Glutamatergic neuron (in vitro differentiated cells): ENCODE measurements at places on chromosomes 7 and 10.

GRCh38 chr10:130003166-130003565, 39.1 kb upstream of the EBF3 start:
- no peak for DNase-seq

GRCh38 chr7:157475095-157475494, 138.3 kb downstream of the DNAJB6 start:
- no peak for DNase-seq

DNA sequence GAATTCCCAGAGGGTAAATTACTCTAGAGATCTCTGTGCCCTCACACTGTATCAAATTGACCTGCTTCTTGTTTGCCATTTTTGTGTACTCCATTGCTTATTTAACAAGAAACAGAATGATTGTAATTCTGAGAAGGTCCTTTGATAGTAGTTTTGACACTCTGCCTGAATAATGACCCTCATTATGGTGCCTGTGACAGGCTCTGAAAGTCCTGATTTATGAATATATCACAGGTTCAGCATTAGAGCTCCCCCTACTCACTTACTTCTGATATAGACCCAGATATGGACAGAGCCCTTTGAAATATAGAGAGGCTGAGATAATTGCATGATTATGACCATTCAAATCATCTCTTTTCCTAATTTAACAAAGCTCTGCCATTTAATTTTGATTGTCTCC, 465.2 kb downstream of the MDFIC start:
- DNase-seq, result no peak

GRCh38 chr10:63480237-63480636, 14.5 kb upstream of the JMJD1C start:
- no peak for DNase-seq

DNA sequence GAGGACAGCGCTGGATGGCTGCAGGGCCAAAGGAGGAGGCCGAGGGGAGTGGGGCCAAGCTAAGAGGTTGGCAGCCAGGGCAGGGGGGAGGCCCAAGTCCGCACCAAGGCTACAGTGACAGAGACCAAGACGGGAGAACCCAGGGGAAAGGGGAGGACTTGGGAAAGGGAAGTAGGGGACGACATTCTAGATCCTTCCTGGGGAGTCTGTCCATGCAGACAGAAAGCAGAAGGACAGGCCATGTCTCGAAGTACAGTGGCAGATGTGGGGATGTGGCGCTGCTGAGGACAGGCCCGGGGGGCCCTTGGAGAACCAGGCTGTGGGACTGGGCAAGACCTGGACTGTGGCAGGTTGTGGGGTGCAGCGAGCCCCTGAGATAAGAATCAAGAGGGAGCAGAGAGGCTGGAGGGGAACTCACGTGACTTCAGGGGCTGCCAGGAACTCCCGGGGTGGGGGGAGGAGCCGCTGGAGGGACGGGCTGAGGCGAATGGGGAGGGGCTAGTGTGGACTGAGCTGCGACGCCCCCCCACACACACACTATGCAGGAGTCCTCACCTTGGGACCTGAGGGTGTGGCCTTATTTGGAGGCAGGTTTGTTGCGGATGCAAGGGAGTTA, 68.5 kb upstream of the TNRC18 start:
- DNase-seq, result peak; percentile 53

- DNase-seq, result no peak
Measured at GRCh38 chr10:91137822-91138221, 82.6 kb upstream of the PCGF5 start.

DNA sequence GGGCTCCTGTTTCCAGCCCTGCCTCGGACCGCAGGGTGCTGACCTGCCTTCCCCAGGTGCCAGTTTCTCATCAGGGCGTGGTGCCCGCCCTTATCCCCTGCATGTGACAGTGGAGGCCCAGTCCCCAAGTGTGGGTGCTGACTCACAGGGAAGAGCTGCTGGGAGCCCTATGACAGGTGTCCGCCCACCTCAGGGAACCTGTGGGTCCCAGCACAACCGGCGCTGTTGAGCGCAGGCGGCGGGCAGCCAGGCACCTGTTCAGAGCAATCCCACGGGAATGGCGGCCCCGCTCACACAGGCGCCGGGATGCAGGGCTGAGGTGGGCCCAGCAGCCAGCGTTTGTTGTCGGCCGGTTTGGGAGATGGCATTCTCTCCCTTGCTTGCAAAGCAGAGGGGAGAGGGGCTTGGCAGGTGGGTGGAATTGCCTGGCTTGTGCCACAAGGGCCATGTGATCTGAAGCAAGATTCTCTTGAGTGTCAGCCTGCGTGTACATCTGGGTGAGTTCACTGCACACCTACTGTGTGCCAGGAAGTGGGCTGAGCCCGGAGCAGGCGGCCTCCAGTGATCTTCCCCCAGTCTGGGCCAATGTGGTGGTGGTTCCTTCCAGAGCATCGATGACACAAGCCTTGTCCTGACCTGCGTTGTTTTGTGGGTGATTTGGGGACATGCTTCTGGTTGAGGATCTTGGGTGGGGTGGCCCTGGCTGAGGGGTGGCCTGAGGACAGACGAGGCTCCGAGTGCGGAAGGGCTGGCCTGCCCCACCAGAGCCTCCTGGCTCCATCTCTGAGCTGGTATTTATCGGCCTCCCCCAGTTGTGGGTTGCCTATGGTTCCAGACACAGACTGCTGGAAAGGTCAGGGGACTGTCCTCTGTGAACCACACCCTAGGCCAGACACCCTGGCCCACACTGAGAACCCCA, 2.4 kb downstream of the PWWP2B start:
- DNase-seq, result peak; percentile 18

DNA sequence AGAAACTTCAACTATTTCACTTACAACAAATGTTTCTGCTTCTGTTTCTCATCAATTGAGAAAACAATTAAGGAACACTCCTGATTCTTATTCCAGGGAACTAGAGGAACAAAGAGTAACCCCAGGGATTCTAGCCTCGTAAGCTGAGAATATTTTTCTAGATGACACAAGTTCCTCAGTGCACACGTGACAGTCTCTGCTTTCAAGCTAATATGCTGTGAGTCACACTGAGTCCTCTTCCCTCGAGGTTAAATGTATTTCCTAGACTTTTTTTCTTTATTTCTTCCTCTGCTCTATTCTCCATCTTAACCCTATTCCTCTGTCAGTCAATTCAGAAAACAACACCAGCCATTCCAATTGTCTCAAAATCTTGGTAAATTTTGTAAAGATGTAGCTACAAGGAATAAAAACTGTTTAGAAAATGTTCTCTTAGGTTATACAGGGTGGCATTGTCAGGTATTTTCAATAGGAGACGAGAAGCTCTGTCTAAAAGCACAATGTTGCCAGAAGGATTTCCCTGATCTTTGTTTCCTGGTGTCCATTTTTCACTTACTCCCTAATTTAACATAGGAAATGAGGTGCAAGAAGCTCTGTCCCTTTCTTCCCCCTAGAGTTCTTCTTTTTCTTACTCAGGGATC, 5.8 kb upstream of the C1GALT1 start:
- no peak for DNase-seq

DNA sequence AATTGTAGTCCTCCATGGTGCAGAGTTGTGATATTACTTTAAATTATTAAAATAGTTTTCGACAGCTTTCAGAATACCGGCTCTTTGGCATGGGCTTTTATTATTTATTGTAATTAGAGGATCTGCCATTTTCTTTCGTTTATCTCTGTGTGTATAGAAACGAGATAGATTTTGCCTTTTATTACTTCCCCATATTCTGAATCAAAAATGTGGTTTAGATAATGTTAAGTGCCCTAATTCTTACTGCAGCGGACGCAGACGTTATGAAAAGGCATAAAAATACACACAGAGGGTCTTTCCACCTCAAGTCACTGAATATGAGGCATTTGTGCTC, 1.9 kb upstream of the ARID5B start:
- no peak for DNase-seq

- peak; percentile 72 for DNase-seq
Measured at GRCh38 chr7:31744294-31744874, 57.4 kb downstream of the PPP1R17 start.

DNA sequence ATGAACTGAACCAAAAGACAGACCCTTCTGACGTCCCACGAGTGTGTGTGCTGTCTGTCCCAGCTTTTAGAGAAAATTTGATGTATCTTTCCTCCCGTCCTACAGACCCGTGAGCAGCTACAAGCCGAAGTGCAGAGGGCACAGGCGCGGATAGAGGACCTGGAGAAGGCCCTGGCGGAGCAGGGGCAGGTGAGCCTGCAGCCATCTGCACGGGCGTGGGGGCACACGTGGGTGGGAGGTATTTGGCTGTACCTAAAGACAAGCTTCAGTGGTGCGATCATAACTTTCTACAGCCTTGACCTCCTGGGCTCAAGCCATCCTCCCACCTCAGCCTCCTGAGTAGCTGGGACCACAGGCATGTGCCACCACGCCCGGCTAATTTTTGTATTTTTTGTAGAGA, 41.7 kb upstream of the DPYSL4 start:
- peak; percentile 12 for DNase-seq

DNA sequence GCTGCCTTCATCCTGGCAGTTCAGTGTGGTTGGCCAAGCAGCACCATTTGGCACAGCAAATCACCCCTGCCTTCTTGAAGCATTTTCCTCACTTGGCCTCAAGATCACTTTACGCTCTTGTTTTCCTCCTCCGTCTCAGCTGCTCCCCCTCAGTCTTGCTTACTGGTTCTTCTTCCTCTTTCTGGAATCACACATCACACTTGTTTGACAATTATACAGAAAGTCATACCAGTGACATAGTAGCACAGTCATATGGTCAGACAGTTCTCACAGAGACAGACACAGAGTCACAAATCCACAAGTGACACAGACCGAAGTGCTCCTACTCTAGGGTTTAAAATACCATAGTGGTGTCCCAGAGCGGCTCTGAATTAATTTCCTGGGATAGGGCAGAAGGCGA, 43.8 kb upstream of the ARL4A start:
- no peak for DNase-seq

GRCh38 chr10:35399414-35400009, 63.2 kb downstream of the CCNY start:
- no peak for DNase-seq

DNA sequence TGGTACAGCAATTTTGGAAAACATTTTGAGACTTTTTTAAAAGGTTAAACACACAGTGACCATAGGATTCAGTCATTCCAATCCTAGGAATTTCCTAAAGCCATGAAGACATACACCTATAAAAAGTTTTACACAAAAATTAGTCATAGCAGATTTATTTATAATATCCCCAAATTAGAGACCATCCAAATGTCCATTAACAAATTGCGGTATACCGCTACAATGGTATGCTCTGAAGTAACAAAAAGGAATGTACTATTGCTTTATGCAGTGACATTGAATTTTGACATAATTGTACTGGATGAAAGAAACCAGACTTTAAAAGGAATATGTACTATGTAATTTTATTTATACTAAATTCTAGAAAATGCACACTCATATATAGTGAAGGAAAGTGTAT, 362.8 kb downstream of the HGF start:
- DNase-seq, result no peak

DNA sequence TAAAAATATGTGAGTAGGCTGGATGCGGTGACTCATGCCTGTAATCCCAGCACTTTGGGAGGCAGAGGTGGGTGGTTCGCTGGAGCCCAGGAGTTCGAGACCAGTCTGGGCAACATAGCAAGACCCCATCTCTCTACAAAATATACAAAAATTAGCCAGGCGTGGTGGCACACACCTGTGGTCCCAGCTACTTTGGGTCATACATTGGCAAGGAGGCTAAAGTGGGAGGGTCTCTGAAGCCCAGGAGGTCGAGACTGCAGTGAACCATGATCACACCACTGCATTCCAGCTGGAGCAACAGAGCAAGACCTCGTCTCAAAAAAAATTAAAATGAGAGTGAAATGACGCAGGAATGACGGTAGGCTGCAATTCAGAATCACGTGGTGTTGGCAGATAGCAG, 64.7 kb upstream of the SH2B2 start:
- DNase-seq, result no peak
